SW480 (cell line): ENCODE measurements at places on chromosomes 16 and 17.

DNA sequence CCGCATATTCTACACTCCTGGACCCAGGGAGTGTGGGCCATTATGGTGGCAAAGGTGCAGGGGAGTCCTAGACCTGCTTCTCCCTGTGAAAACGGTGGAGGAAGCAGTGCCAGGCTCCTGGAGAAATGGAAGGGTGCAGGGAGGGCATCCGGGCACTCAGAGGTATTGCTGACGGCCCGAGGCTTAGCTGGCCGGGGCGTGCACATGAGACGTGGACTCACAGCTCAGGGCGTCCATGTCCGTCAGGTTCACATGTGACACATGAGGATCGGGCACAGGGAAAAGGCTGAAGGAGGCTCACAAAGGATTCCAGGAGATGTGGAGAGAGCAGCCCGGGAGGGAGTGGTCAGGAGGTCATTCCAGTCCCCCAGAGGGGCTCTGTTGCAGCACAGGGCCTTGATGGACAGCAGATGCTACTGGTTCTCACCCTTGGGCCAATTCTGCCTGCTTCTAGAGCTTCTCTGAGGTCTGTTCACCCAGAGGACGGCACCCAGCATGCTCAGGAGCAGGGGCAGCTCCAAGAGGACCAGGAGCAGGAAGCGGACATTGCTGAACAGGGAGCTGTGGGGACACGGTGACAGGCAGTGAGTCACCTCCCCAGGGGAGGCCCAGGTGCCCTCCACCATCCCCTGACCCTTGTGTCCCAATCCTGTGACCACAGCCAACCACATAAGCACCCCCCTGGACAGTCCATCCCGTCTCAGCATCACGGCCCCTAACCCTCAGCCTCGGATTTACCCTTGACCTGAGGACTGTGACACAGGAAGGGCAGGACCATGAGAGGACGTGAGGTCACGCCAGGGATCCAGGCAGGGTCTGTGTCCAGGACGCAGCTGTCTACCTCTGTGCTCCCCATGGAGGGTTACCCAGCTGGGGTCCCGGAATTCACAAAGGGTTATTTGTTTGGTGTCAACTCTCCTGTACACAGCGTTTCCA is 4.5 kb downstream of the CD300C start:
- no peak for DNase-seq

GRCh38 chr17:63498626-63499195 is 21.9 kb downstream of the ACE start:
- DNase-seq: no peak

DNA sequence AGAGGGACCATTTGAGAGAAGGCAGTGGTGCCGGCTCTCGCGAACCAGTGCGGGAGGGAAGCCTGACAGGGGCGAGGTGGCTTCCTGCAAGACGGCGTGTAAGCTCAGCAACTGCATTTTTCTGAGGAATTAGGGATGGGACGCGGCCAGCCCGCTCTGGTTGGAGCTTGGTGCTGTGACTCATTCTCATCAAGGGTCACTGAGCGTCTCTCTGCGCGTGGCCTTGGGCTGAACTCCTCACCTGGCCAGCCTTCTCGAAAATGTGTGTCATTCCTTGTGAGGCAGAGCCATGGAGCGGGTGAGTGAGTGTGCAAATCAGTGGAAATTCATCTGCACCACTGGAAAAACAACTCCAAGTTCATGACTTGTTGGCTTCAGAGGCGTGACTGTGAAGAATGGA is 52.8 kb downstream of the NTN1 start:
- DNase-seq: no peak

- no peak for DNase-seq
These were observed 430.5 kb downstream of the RBFOX1 start for GRCh38 chr16:7763111-7763510.

- DNase-seq: no peak
These were observed 35.5 kb downstream of the GRB7 start for GRCh38 chr17:39772987-39773934.

DNA sequence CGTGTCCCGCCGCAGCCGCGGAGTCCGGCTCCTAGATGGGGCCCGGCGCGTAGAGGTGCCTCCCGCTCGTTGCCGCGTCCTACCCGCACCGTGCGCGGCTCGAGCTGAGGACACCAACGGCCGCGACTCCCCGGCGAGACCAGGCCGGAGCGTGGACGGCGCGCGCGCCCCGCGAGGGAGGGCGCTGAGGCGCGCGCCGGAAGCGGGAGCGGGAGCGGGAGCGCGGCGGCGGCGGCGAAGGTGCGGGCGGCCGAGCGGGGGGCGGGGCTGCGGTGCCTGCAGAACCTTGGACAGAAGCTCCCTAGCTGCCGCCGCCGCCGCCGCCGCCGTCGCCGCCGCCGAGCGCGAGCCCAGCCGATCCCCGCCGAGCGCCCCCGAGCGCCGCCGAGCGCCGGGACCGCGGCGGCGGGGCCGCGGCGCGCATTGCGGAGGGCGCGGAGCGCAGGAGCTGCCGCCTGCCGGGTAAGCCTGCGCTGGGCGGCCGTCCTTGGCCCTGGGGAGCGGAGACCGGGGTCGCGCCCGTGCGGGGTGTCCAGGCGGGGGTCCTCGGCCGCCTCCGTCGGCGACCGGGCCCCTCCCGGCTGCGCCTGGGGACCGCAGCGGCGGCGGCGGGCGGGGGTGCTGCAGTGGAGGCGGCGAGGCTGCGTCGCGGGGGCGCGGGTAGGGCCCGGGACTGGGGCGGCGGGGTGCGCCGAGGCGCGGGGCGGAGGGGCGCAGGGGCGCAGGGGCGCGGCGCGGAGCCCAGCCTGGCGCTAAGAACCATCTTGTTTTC is at the start of gene CDK5R1:
Gene CDK5R1, plus strand, starts transcription at position 293 of the 772 bp plus-strand sequence. CDS start 628 bp downstream, outside the sequence.
- DNase-seq: peak; percentile 74

DNA sequence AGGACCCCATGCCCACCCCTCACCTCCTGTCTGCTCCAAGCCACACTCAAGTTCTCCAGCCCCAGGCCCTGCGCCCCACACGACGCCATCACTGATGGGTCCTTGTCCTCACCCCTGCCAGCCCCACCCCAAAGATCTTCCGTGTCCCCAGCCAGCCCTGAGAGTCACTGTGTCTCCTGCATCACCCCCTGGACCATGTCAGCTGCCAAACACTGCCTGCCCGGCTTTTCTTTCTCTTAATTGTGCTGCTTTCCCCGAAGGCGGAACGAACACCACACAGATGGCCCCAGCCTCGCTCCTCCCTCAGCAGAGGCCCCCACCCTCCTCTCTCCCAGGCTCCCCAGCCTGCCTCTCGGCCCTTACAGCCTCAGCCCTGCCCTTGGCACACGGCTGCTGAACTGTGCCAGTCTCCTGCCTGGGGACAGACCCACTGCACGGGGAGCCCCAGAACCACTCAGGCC is 4.8 kb upstream of the GAA start:
- DNase-seq: no peak

DNA sequence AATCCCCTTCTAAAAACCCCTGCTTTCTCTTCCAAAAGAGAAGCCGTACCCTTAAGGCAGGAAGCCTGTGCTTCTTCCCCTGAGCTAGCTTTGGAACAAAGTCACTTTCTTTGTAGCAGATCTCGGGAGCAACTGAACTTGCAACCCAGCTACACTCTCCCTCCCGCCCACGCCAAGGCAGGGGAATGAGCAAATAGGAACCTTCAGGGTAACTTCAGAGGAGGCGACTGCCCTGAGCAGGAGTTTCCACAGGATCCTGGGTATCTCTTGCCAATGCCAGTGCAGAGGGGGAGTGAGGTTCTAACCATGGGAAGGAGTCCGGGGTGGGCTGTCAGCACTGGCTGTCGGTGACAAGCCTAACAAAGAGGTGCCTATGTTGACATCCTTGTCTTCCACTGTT is 5.9 kb upstream of the PIRT start:
- DNase-seq: no peak

DNA sequence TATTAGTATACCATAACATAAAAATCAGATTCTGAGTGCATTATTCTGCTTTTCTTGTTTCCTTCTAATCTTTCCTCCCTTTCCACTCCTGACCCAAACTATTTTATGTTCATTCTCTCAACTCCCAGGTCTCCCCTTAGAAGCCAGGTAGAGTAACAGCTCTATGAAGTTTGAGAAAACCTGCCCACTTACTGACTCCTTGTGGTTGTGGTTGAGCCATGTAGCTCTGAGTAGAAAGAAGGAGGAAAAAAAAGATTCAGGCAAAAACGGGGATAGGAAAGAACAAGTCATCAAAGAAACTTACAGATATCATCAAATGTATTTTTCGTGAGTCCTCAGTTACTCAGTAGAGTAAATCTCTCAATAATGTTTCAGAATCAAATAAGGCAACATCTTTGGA is 216.7 kb downstream of the PMP22 start:
- no peak for DNase-seq

GRCh38 chr16:55421226-55421625 is 57.8 kb upstream of the MMP2 start:
- no peak for DNase-seq

GRCh38 chr16:50316848-50317630 is 50.7 kb downstream of the ADCY7 start:
- no peak for DNase-seq

- no peak for DNase-seq
These were observed 586.5 kb upstream of the GOT2 start for GRCh38 chr16:59320657-59321056.

DNA sequence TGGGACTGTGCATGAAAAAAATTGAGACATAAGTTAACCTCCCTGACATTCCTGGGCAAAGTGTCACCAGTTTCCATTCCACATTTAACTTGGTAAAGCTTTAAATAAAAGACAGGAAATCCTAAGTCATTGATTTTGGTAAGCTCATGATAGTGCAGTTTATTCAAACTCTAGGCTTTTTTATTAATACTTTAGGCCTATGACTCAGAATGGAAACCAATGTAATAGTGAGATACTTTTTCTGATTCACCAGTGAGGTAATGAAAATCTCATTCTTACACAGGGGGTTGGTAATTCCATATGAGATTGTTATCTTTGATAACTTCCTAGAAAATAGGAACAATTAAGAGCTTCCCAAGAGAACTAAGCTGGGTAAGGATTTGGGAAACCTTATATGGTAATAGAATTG is 91.1 kb downstream of the NLK start:
- DNase-seq: no peak

GRCh38 chr16:30896889-30897733 is 697 bp downstream of the CTF1 start:
- peak; percentile 33 for DNase-seq

- DNase-seq: no peak
These were observed 3.3 kb downstream of the COTL1 start for GRCh38 chr16:84614623-84614967.

- DNase-seq: no peak
These were observed 19.0 kb upstream of the SMG8 start for GRCh38 chr17:59190806-59191205.

DNA sequence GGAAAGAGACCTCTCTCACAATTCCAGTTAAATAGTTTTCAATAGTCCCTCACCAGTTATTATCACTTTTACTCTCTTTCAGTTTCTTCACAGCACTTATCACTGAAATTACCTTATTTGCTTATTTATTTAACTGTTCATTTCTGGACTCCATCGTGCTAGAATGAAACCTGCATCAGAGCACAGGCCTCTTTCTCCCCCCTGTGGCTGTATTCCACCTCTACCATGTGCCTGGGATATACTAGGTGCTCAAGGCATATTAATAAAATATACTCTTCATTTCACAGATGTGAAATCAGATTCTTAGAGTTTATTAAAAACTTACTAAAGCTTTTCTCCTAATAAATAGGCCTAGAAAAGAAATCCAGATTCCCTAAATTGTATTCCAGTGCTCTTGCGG is 308.9 kb upstream of the MON1B start:
- no peak for DNase-seq

GRCh38 chr17:42818379-42818778 is 5.7 kb downstream of the BECN1 start:
- no peak for DNase-seq

- DNase-seq: no peak
These were observed 22.3 kb downstream of the PTRH2 start for GRCh38 chr17:59684967-59685366.

DNA sequence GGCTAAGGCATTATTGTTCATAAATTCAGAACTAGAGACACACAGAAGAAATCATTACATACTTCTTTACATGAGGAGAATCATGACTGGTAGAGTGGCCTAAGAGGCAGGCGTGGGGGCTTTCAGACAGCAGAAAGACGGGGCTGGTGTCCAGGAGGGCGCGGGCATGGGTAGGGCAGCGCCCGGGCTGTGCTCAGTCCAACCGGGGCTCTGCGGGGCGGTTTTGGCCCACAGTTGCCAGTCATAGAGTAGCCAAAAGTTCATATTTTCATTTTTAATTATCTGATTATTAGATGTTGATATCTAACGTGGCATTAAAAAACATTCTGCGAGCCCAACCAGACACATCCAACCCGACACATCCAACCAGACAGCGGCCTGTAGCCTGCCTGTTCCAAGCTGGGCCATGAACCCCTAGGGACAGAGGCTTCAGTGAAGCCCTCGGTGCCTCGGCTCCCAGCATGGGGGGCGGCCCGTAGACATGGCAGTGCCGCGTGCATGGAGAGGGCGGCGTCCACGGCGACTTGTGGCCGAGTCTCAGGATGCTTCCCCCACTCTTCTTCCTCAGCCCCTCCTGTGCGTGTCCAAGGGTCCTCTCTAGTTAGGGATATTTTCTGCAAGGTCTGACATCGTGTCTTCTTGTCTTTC is 162.4 kb upstream of the CHMP6 start:
- no peak for DNase-seq

DNA sequence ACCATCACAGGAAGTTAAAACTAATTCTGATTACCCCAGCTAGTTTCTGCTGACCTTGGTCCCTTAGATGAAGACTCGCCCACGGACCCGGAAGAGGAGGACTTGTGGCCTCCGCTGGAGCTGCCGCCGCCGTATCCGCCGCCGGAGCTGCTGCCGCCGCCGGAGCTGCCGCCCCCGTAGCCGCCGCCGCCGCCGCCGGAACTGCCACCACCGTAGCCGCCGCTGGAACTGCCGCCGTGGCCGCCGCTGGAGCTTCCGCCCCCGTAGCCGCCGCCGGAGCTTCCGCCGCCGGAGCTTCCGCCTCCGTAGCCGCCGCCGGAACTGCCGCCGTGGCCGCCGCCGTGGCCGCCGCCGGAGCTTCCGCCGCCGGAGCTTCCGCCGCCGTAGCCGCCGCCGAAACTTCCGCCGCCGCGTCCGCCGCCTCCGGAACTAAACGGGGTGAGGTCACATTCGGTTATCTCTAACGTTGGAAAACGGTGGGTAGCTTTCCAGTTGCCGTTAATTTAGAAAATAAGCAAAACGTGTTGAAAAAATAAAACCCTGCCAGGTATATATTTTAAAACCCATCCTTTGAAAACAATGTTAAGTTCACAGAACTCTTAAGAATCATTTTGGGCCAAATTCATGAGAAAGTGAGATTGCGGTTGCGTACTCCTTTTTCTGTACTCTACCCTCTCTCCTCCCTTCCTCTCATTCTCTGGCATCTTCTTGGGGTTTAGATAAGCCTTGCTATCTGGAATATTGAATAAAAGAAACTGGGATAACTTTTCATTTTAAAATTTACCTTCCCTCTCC is 3.5 kb downstream of the KRT10 start:
- peak; percentile 77 for DNase-seq
